ENCODE measurements at places on chromosomes 1 and 21. TPM values are rescaled to one million over a fixed set of nuclear protein-coding genes. Genes with fewer than 3 reads are reported as not detected.

DNA sequence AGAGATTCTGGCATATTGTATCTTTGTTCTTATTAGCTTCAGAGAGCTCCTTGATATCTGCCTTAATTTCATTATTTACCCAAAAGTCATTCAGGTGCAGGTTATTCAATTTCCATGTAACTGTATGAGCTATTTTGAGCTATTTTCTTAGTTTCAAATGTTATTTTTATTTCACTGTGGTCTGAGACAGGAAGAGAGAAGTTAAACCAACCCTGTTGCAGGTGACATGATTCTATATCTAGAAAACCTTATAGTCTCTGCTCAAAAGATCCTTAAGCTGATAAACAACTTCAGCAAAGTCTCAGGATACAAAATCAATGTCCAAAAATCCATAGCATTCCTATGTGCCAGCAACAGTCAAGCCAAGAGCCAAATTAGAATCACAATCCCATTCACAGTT lies 1644.0 kb upstream of the B3GALT2 start:
- no peak for DNase-seq

- DNase-seq: no peak
Observed at GRCh38 chr21:33811167-33812010, 104.2 kb downstream of the ATP5PO start.

DNA sequence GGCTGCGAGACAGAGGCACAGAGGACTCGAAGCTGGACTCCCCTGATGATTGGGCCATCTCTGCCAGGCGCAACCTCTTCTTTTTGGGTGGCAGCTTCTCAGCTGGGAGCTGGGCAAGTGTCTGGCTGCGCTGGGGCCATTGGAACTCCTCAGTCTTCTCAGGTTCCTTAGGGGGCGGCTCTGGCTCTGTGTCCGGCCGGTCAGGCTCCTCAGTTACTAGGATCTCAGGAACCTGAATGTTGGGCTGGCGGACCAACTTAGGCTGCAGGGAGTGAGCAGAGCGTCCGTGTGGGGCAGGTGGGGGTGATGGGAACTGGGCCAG lies 97.5 kb upstream of the EDN2 start:
- DNase-seq: no peak

GRCh38 chr1:204659056-204659455 lies 26.5 kb downstream of the LRRN2 start:
- no peak for DNase-seq

PERM1 gene
- total RNA-seq: not detected

GRCh38 chr1:19448491-19449439 lies 36.6 kb downstream of the CAPZB start:
- DNase-seq: no peak

DNA sequence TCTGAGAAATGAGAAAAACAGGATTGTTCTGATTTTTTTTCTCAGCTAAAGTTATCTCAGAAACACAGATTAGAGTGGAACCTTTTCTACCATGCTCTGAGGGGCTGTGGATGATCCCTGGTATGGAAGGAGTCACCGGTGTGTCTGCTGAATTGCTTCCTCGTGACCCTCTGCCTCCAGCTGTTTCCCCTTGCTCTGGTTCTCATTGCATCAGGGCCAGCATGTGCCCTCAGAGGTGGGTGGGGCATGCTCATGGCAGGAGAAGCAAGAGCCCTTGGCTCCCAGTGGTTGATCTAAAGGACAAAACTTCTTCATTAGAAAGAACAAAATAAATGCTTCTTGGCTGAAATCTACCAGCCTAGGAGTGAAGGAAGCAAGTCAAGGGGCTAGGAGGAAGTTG lies 183.2 kb upstream of the HMCN1 start:
- no peak for DNase-seq

GRCh38 chr1:248873993-248874533 lies 15.2 kb upstream of the ZNF692 start:
- peak; percentile 86 for DNase-seq

RGS8 gene
- total RNA-seq: 0.31 TPM

GRCh38 chr1:92916899-92917298 lies 44.4 kb downstream of the DIPK1A start:
- no peak for DNase-seq

DNA sequence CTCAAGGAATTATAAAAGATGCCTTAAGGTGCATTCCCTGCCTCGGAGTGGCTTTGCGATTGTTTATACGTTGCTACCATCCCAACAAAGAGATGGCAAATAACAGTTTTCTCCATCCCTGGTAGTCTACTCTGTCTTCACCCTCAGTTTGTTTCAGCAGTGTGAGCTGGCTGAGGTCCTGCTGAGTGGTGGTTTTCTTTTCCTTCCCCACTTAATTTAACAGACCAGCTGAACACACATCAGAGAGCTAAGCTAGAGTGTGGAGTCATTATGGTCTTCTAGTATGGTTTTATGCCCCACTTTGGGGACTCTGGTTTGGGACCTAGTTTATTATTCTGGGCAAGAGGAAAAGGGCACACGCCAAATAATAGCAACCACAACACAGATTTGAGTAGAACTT lies 2.2 kb downstream of the PIGV start:
- no peak for DNase-seq

All from GM12878 (cell line).